ENCODE measurements at places on chromosomes 1 and 21.

- DNase-seq, result peak; percentile 78
Measured at GRCh38 chr1:150548632-150549495, at the start of gene ADAMTSL4. TSS of gene ADAMTSL4 (plus strand) at chr1:150549408. CDS start at chr1:150552289, 2,881 bp downstream.

DNA sequence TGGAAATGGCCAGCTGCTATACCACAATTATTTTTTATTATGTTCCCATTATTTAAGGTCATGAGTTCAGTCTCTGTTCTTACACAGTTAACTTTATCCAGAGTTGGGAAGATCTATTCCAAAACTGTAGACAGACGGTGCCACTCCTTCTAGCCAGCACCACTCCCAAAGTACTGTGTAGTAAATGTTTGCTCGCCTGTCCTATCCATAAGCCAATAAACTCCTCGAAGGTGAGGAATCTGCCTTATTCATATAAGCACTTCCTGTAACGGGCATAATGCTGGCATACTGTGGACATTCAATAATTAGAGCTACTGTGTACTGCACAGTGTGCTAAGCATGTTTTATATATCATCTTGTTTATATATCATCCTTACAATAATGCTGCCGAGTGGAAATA, 26.1 kb upstream of the STMN1 start:
- no peak for DNase-seq

DNA sequence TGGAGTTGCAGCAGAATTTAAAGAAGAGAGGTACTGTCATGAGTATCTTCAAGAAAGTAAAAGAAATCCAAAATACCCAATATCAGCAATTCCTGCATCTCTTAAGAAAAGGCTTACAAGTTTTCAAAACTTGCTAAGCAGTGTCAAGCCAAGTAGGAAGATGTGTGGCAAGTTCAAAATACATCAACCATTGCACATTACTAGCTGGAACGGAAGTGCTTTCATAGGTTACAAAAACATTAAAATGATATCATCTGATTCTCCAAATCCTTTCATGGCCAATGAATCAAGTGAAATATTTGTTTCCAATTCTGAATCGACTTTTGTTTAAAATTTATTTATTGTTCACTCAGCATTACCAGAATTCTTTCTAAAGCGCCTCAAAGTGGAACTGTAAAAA, 5.7 kb upstream of the ABCA4 start:
- DNase-seq, result peak; percentile 40

- no peak for DNase-seq
Measured at GRCh38 chr21:34358866-34359265, 4.9 kb upstream of the KCNE2 start.

DNA sequence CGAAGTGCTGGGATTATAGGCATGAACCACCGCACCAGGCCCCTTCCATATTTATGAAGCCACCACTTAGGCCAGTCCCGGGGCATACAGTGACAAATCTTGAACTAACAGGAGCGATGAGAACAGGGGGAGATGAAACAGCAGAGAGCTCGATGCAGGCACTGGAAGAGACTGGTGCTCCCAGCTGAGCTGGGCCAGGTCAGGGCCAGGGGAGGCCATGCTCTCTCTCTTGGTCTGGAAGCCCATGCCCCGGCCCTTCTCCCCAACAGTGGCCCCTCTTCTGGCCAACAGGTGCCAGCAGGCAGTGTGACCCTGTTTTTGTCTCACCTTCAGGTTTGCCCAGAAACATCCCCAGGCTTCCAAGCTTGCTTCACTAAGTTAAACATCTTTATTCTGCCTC, 269.9 kb upstream of the C1orf174 start:
- DNase-seq, result no peak

DNA sequence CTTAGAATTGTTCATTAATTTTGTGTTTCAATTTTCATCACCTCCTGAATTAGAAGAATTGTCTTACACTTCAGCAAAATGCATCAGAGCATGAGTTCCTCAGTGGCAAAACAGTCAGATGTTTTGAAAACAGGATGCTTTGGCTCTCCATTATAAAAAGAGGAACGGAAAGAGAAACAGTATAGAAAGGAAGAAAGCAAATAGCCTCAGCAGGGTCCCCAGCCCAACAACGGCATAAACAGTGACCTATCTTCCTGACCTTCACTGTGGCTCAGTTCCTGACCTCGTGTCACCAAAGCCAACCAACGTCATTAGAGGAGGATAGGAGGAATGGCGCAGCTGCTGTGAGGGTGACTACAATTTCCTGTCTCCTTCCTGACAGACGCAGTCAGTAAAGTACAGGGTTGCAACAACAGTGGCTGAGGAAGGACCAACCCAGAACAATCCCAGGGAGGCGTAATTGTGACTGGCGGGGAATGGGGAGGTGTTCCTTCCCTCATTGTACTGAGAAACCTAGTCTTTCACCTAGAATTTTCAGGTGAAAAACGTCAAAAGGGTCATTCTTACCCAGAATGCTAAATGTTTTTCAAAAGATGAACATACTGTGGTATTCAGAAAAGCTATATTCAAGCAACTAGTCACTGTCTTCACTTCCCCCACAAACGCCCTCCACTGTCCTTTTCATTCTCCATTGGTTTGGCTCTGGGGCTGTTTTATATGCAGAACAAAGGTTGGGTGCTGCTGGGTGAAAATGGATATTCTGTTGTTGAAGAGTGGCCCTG, 197.9 kb upstream of the SGIP1 start:
- peak; percentile 94 for DNase-seq

All from choroid plexus epithelial cell (primary cell).